ENCODE measurements at places on chromosomes 5 and 9. TPM values are rescaled to one million over a fixed set of nuclear protein-coding genes. Genes with fewer than 3 reads are reported as not detected.

Gene ATG12
- polyA plus RNA-seq, result 79.0 TPM

Gene CSF2
- polyA plus RNA-seq, result not detected

DNA sequence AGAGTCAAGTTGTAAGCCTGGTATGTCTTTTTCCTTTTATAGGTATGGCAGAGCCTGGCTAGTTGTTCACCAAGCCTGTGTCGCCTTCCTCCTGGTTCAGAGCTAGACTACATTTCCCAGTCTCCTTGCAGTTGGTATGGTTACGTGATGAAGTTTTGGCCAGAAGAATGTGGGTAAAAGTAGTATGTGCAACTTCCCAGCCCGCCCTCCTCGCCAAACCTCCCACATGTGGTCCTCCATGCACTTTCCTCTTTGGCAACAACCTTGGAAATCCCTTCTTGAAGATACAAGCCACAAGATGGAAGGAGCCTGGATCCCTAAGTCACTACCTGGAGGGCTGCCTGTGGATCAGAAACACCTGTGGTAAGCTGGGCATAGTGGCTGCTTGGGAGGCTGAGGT lies 36.0 kb upstream of the MSH3 start:
- H3K27me3 ChIP-seq, result no peaks in the 10 kb centered on the region
- H3K4me3 ChIP-seq, result no peak overlapping the region
- H3K27ac ChIP-seq, result no peak overlapping the region
- no peaks in the 10 kb centered on the region for H3K36me3 ChIP-seq

GRCh38 chr9:4553951-4554381 lies 63.7 kb downstream of the SLC1A1 start:
- no peak overlapping the region for H3K4me3 ChIP-seq
- H3K27me3 ChIP-seq, result no peaks in the 10 kb centered on the region
- H3K4me1 ChIP-seq, result peaks cover 7% of the 10 kb centered on the region
- DNase-seq, result no peak
- H3K36me3 ChIP-seq, result peaks cover 3% of the 10 kb centered on the region

Gene PDE6A
- 0.24 TPM for polyA plus RNA-seq

DNA sequence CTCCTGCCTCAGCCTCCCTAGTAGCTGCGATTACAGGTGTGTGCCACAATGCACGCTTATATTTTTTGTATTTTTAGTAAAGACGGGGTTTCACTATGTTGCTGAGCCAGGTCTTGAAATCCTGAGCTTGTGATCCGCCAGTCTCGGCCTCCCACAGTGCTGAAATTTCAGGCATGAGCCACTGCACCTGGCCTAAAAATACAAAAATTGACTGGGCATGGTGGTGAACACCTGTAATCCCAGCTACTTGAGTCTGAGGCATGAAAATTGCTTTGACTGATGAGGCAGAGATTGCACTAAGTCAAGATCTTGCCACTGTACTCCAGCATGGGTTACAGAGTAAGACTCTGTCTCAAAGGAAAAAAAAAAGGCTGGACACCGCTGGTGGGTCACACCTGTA lies 13.1 kb upstream of the DYNC2I2 start:
- H3K27me3 ChIP-seq, result no peaks in the 10 kb centered on the region
- no peaks in the 10 kb centered on the region for H3K36me3 ChIP-seq
- no peak overlapping the region for H3K27ac ChIP-seq

Gene NEUROG1
- polyA plus RNA-seq, result not detected

- no peak overlapping the region for H3K27ac ChIP-seq
- no peaks in the 10 kb centered on the region for H3K4me1 ChIP-seq
- H3K27me3 ChIP-seq, result no peaks in the 10 kb centered on the region
- no peaks in the 10 kb centered on the region for H3K36me3 ChIP-seq
- H3K4me3 ChIP-seq, result no peak overlapping the region
Observed at GRCh38 chr5:58760222-58760621, 177.3 kb downstream of the RAB3C start.

- no peak for DNase-seq
- H3K36me3 ChIP-seq, result no peaks in the 10 kb centered on the region
- H3K27me3 ChIP-seq, result no peaks in the 10 kb centered on the region
Observed at GRCh38 chr5:66573733-66574132, 22.5 kb upstream of the MAST4 start.

GRCh38 chr5:82698026-82698425 lies 379.2 kb downstream of the TMEM167A start:
- no peak overlapping the region for H3K4me3 ChIP-seq
- no peaks in the 10 kb centered on the region for H3K36me3 ChIP-seq
- H3K27ac ChIP-seq, result no peak overlapping the region
- H3K4me1 ChIP-seq, result no peaks in the 10 kb centered on the region
- DNase-seq, result no peak
- no peaks in the 10 kb centered on the region for H3K27me3 ChIP-seq

Gene SHOC1
- polyA plus RNA-seq, result 0.51 TPM

- H3K27me3 ChIP-seq, result no peaks in the 10 kb centered on the region
- H3K4me1 ChIP-seq, result no peaks in the 10 kb centered on the region
- H3K4me3 ChIP-seq, result no peak overlapping the region
- DNase-seq, result peak; percentile 15
Observed at GRCh38 chr5:139592289-139592688, 31.1 kb downstream of the UBE2D2 start.

GRCh38 chr5:61332358-61332749 lies 296 bp downstream of the ZSWIM6 start:
- H3K36me3 ChIP-seq, result no peaks in the 10 kb centered on the region
- peak overlapping the region; percentile 92 for H3K4me3 ChIP-seq
- H3K27me3 ChIP-seq, result no peaks in the 10 kb centered on the region
- peak overlapping the region; percentile 86 for H3K27ac ChIP-seq

- no peaks in the 10 kb centered on the region for H3K27me3 ChIP-seq
- no peak for DNase-seq
- peak overlapping the region; percentile 54 for H3K27ac ChIP-seq
- peaks cover 18% of the 10 kb centered on the region for H3K4me1 ChIP-seq
- no peaks in the 10 kb centered on the region for H3K36me3 ChIP-seq
- H3K4me3 ChIP-seq, result no peak overlapping the region
Observed at GRCh38 chr9:130830231-130830760, 4.8 kb upstream of the ABL1 start.

Gene ROPN1L
- polyA plus RNA-seq, result 9.1 TPM

Gene CARTPT
- 30.1 TPM for polyA plus RNA-seq

Gene DEPDC1B
- polyA plus RNA-seq, result 5.9 TPM

- no peak for DNase-seq
- no peaks in the 10 kb centered on the region for H3K27me3 ChIP-seq
- H3K4me3 ChIP-seq, result no peak overlapping the region
- no peak overlapping the region for H3K27ac ChIP-seq
- no peaks in the 10 kb centered on the region for H3K4me1 ChIP-seq
Observed at GRCh38 chr5:39395521-39395920, 29.3 kb downstream of the DAB2 start.

GRCh38 chr5:83484294-83484693 lies 12.8 kb downstream of the VCAN start:
- no peak overlapping the region for H3K4me3 ChIP-seq
- no peaks in the 10 kb centered on the region for H3K27me3 ChIP-seq
- no peaks in the 10 kb centered on the region for H3K36me3 ChIP-seq
- no peak for DNase-seq
- no peaks in the 10 kb centered on the region for H3K4me1 ChIP-seq
- H3K27ac ChIP-seq, result no peak overlapping the region

Gene HBEGF
- 21.2 TPM for polyA plus RNA-seq

- no peak overlapping the region for H3K4me3 ChIP-seq
- no peaks in the 10 kb centered on the region for H3K4me1 ChIP-seq
- no peaks in the 10 kb centered on the region for H3K36me3 ChIP-seq
- DNase-seq, result no peak
- H3K27me3 ChIP-seq, result no peaks in the 10 kb centered on the region
- no peak overlapping the region for H3K27ac ChIP-seq
Observed at GRCh38 chr5:64126202-64126741, 39.4 kb upstream of the RNF180 start.

- peaks cover 42% of the 10 kb centered on the region for H3K4me1 ChIP-seq
- H3K36me3 ChIP-seq, result no peaks in the 10 kb centered on the region
- H3K27me3 ChIP-seq, result peaks cover 98% of the 10 kb centered on the region
- no peak for DNase-seq
Observed at GRCh38 chr5:77642738-77643653, 4.5 kb upstream of the OTP start.

- H3K4me1 ChIP-seq, result peaks cover 13% of the 10 kb centered on the region
- no peak overlapping the region for H3K27ac ChIP-seq
- no peak overlapping the region for H3K4me3 ChIP-seq
- H3K27me3 ChIP-seq, result no peaks in the 10 kb centered on the region
Observed at GRCh38 chr9:131253891-131254491, 22.3 kb downstream of the FAM78A start.

- DNase-seq, result no peak
- peaks cover 3% of the 10 kb centered on the region for H3K36me3 ChIP-seq
- no peaks in the 10 kb centered on the region for H3K4me1 ChIP-seq
Observed at GRCh38 chr5:131475541-131475941, 159.5 kb downstream of the RAPGEF6 start.

DNA sequence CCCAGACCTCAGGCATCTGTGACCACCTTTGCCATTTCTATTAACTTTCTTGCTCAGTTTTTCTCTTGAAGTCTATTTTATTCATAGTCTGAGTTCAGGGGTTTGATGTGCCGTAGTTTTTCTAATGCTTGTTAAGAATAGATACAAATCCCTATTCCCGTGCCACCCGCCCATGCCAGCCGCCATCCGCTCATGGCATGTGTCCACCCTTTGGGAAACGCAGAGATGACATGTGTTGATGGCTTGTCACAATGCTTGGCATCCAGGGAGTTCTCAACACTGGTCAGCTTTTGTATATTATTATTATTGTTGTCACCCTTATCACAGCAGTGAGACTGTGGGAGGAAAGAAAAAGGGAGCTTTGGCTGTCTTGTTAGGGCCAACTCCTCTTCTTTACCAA lies 17.3 kb upstream of the ANGPTL2 start:
- DNase-seq, result no peak
- H3K27ac ChIP-seq, result no peak overlapping the region
- H3K4me3 ChIP-seq, result no peak overlapping the region
- no peaks in the 10 kb centered on the region for H3K36me3 ChIP-seq

GRCh38 chr9:72734631-72735030 lies 213.2 kb downstream of the TMC1 start:
- no peak overlapping the region for H3K4me3 ChIP-seq
- H3K36me3 ChIP-seq, result no peaks in the 10 kb centered on the region
- H3K27me3 ChIP-seq, result no peaks in the 10 kb centered on the region
- H3K4me1 ChIP-seq, result no peaks in the 10 kb centered on the region

GRCh38 chr9:2017331-2018161 lies 2.4 kb downstream of the SMARCA2 start:
- no peaks in the 10 kb centered on the region for H3K27me3 ChIP-seq
- H3K4me3 ChIP-seq, result peak overlapping the region; percentile 97
- peak overlapping the region; percentile 99 for H3K27ac ChIP-seq
- no peaks in the 10 kb centered on the region for H3K36me3 ChIP-seq
- DNase-seq, result peak; percentile 69

GRCh38 chr5:95984287-95984938 lies 22.8 kb upstream of the ELL2 start:
- no peaks in the 10 kb centered on the region for H3K36me3 ChIP-seq
- no peaks in the 10 kb centered on the region for H3K27me3 ChIP-seq
- H3K4me3 ChIP-seq, result no peak overlapping the region
- no peak for DNase-seq

DNA sequence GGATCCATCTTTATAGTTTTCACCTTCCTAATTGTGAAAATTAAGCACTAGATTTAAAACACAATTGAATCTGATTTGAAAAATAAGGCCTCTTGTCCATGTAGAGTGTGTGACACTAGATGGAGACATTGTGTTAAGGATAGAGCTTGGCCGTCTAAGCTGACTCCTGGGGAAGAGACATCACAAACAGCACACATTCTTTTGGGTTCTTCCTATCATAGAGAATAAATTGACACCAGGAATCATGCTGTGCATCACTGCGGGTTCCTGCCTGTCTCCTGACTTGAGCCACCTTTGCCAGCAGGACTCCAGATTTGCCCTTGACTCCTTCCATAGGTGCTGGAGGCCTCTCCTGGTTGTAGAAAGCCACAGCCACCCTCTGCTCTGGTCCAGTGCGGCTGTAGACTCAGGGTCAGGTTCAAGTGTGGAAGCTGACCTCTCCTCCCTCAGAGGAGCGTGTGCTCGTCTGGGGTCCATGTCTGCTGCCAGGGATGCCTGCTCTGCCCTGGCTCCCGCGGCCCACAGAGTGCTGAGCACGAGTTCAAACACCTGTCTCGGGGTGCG lies 11.2 kb downstream of the ROPN1L start:
- DNase-seq, result peak; percentile 56
- peaks cover 9% of the 10 kb centered on the region for H3K36me3 ChIP-seq
- H3K27ac ChIP-seq, result no peak overlapping the region

GRCh38 chr5:14267166-14267838 lies 124.2 kb downstream of the TRIO start:
- H3K36me3 ChIP-seq, result peaks cover 3% of the 10 kb centered on the region
- H3K4me1 ChIP-seq, result peaks cover 20% of the 10 kb centered on the region
- H3K27me3 ChIP-seq, result no peaks in the 10 kb centered on the region

GRCh38 chr9:98869078-98869745 lies 61.7 kb downstream of the GALNT12 start:
- H3K27me3 ChIP-seq, result no peaks in the 10 kb centered on the region
- no peak for DNase-seq
- no peak overlapping the region for H3K4me3 ChIP-seq
- no peaks in the 10 kb centered on the region for H3K36me3 ChIP-seq
- H3K4me1 ChIP-seq, result peaks cover 9% of the 10 kb centered on the region

- H3K36me3 ChIP-seq, result no peaks in the 10 kb centered on the region
- no peaks in the 10 kb centered on the region for H3K27me3 ChIP-seq
- peaks cover 17% of the 10 kb centered on the region for H3K4me1 ChIP-seq
- peak overlapping the region; percentile 74 for H3K27ac ChIP-seq
- no peak for DNase-seq
- no peak overlapping the region for H3K4me3 ChIP-seq
Observed at GRCh38 chr5:111676926-111677415, 80.0 kb downstream of the NREP start.

- H3K27me3 ChIP-seq, result no peaks in the 10 kb centered on the region
- no peak overlapping the region for H3K4me3 ChIP-seq
- DNase-seq, result no peak
- no peaks in the 10 kb centered on the region for H3K4me1 ChIP-seq
- no peaks in the 10 kb centered on the region for H3K36me3 ChIP-seq
Observed at GRCh38 chr9:6024035-6024554, 8.7 kb upstream of the RANBP6 start.

GRCh38 chr9:128243215-128244018 lies 32.4 kb downstream of the GOLGA2 start:
- peak overlapping the region; percentile 93 for H3K27ac ChIP-seq
- no peak overlapping the region for H3K4me3 ChIP-seq
- DNase-seq, result no peak

DNA sequence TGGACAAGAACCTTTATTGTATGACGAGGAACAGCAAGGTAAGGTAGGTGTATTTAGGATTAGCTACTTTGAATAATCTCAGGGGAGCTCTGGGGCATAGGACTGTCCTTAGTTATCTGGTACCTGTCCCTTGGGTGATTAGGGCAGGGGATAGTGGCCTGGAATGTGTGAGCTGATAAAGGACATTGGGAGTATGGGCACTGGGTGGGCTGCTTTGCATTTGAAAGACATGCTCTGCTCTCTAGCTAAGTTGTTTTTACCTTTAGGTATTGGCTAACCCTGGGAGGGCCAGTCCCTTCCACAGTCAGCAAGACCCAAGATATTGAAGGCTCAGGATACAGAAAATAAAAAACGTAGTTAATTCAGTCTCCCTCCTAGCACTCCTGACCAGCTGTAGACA lies 282.8 kb upstream of the C9orf72 start:
- H3K4me1 ChIP-seq, result no peaks in the 10 kb centered on the region
- H3K36me3 ChIP-seq, result no peaks in the 10 kb centered on the region
- no peak overlapping the region for H3K27ac ChIP-seq
- H3K4me3 ChIP-seq, result no peak overlapping the region
- no peaks in the 10 kb centered on the region for H3K27me3 ChIP-seq
- DNase-seq, result no peak

Gene NUTM2G
- 1.7 TPM for polyA plus RNA-seq

GRCh38 chr9:92934321-92934720 lies 13.0 kb upstream of the FGD3 start:
- no peak overlapping the region for H3K27ac ChIP-seq
- H3K4me1 ChIP-seq, result no peaks in the 10 kb centered on the region
- no peak for DNase-seq
- no peaks in the 10 kb centered on the region for H3K27me3 ChIP-seq
- H3K36me3 ChIP-seq, result no peaks in the 10 kb centered on the region
- H3K4me3 ChIP-seq, result no peak overlapping the region

Measured in spinal cord (tissue), 10 donors.